Activated CD8-positive, alpha-beta T cell treated with anti-CD3 and anti-CD28 coated beads, Interleukin-2, amount 10 ng/mL, durations not matched to agents 7 days and 5 days (primary cell): ENCODE measurements at places on chromosomes 11 and 22.

GRCh38 chr11:88131764-88132470 lies 43.3 kb downstream of the RAB38 start:
- no peak for DNase-seq

DNA sequence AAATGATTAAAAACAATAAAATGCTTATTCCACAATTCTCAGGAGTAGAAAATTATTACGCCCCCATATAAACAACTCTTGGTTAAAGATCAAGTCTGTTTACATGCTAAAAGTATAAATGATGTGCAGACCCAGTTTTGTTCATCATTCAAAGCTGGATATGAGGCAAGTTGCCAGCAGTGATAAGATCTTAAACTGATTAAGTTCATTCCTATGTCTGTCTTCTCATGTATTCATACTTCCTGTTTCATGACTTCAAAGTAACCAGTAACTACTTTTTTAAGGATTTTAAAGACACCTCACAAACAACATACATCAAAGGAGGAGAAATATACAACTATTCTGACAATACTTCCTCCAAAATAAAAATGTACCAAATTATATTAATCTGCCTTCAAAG lies 55.0 kb upstream of the ARHGAP32 start:
- DNase-seq: no peak

- no peak for DNase-seq
Measured at GRCh38 chr11:129722529-129722928, 93.1 kb upstream of the TMEM45B start.

DNA sequence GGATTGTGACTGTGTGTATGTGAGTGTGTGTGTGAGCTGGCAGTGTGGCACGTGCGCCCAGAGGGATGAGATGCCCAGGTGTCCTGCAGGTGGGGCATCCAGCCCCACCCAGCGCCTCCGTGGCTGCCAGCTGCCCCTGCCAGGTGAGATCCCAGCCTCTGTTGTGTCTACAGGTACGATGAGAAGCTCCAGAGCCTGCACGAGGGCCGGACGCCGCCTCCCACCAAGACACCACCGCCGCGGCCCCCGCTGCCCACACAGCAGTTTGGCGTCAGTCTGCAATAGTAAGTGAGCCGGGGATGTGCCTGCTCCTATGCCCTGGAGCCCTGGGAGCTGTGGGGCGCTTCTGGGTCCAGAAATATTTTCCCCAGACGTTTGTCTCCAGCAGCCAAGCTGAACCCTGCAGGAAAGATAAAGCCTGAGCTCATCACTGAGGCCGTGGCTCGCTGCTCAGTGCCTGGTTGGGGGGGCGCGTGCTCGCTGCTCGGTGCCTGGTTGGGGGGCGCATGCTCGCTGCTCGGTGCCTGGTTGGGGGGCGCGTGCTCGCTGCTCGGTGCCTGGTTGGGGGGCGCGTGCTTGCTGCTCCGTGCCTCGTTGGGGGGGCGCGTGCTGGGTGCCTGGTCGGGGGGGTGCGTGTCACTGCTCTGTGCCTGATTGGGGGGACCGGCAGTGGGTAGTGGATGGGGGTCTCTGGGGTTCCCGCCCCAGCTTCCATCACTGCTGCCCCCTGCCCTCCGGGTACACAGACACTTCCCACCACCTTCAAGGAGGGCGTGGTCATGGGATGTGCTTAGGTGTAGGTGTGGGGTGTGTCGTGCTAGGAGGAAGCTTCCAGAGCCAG lies 73.2 kb downstream of the ARHGAP8 start:
- no peak for DNase-seq

DNA sequence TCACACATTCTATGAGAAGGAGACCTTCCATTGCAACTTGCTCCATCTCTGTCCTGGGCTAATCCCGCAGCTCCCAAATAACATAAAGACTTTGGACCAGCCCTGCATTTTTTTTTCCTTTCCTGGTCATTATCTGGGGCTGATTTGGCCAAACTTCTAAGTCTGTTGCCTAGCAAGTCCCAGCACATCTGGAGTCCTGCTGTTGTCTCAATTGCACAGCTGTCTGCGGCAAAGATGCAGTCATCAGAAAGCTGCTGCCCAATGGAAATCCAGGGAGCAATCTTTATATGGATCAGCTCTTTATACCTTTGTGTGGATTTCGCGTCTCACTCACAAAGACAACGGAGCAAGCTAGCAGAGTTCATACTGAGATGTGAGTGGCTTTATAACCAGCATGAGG lies 105.9 kb downstream of the NXPE2 start:
- no peak for DNase-seq

DNA sequence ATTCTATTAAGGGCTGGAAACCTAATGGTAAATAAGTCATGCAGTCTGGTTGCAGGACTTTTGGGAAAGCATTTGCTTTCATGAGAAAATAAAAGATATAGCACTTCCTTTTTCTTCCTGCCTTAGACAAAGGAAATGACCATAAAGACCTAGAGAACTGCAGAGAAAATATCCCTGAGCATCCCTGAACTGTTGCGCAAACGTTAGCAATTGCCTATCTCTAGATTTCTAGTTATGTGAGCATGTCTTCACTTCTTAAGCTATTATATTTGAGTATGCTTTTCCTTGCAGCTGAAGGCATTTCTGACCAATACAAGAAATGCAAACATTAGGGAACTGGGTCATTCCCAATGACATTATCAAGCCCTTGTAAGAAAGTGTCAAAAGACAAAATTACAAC lies 110.6 kb downstream of the KIF18A start:
- no peak for DNase-seq

DNA sequence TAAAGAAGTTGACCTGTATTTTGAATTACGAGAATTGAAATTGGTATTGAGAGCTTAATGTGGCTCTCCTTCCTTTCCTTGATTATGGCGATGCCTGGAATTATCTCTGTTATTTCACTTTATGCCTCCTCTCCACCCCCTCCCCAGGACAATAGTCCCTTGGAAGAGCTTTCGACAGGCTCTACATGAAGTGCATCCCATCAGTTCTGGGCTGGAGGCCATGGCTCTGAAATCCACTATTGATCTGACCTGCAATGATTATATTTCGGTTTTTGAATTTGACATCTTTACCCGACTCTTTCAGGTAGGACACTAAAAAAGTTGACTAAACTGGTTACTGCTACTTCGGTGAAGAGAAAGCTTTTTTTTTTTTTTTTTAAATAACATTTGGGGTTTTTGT lies 43.2 kb downstream of the MCAM start:
- no peak for DNase-seq

- no peak for DNase-seq
Measured at GRCh38 chr11:90661233-90661632, 438.4 kb upstream of the CHORDC1 start.

- DNase-seq: no peak
Measured at GRCh38 chr11:18684267-18684666, 14.3 kb upstream of the TMEM86A start.

DNA sequence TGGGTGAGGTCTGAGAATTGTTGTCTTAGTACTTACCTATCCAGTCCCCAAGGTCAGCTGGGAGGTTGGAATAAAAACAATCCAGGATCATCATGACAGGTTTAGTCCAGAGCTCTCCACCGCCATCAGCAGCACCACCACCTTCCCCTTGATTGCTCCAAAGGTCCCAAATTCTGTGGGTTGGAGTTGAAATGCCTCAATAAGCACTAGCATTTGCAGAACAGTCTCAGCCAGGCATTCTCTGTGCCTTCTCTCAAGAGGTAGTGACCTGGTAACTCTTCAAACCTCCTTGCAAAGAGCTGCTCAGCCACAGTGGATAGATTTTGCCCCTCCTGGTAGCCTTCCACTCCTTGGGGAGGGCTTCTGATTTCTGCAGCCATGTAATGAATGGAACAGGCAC lies 69.6 kb downstream of the PRDM11 start:
- no peak for DNase-seq

DNA sequence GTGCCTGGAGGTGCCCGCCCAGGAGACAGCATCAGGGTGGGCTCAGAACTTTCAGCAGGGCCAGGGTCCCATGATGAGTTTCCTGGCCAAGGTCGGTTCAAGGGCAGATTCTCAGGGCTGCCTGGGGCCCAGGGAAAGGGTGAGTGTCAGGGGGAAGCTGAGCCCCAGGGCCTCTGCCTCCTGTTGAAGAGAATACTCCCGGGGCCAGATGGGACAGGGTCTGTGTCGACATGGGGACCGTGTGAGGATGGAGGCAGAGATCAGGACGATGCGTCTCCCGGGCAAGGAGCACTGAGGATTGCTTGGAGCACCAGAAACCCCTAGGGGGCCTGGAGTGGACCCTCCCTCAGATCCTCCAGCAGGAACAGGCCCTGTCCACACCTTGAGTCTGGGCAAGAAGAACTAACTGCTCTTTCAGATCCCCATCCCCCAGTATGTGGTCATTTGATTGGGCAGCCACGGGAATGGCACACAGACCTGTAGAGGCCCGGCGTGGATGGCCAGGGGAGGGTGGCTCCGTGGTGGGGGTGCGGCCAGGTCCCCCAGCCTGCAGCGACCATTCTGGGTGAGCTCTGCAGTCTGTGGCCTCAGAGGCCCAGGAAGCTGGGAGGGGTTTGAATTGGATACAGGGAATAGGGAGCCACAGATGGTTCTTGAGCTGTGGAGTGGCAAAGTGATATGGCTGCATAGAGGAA lies 1078.7 kb downstream of the BRD1 start:
- peak; percentile 7 for DNase-seq

DNA sequence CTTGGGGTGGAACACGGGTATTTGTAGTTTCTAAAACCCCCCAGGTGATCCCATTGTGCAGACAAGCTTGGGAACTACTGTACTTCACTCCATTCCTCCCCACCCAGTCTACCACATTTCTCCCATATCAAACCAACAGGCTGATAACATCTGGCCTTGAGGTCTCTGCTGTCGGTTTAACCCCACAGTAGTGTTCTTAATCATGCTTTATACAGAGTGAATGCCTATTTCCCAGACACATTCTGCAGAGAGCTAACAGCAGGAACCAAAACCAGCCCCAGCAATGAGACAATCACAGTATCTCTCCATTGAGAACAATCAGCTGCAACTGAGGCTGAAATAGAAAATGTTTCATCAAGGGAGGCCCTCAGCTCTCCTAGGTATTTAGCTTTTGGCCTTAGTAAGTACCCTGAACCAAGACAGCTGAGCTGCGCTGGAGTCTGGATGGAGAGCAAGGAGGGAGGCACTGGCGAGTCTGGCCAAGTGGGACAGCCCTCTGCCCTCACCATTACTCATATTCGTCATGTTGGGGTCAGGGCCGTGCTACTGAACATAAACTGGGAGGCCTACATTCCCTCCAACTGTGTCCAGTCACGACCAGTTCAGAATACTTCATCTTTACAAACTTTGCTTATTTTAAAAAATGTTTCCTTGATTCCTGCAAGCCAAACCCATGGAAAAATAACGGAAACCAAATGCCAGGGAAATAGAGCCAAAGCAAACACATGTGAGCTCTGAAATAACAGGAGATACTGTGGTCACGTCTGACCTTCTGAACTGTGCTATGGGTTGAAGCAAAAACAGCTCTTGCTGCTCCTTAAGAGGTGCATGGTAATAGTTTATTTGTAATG lies 81.0 kb downstream of the CCDC34 start:
- no peak for DNase-seq

- DNase-seq: no peak
Measured at GRCh38 chr22:46851941-46852340, 89.5 kb downstream of the TBC1D22A start.

DNA sequence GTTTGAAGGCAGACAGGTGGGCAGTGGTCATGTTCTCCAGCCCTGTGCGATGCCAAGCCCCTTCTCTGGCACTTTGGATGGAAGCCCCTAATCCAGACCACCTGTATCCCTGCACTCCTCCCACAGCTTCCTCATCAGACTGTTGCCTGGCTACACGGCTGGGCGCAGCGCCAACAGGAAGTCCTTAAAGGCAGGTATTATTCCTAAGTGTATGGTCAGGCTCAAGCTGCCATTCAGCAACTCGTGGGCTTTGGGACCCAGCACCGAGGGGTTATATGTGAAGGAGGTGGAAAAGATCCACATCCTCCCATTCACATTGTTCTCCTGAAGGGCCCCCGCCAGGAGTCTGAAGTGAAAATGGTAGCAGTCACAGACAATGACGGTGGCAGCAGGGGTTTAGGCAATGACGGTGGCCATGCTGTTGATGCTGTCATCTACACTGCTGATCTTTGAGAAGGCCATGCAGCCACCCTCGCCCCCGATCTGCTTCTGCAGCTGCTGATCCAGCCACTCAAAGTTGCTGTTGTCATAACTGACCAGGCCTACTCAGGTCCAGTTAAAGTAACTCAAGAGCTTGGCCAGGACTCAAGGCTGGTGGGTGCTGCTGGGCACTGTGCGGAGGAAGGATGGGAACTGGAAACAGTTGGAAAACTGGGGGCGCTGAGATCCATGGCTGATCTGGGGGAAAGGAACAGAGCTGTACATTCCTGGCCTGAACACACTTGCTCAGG lies 27.7 kb downstream of the OR6Q1 start:
- no peak for DNase-seq
